ENCODE measurements at places on chromosomes 13 and 19. TPM values are rescaled to one million over a fixed set of nuclear protein-coding genes. Genes with fewer than 3 reads are reported as not detected.

Gene CEACAM8
- total RNA-seq, result not detected

Gene ZNF565
- 2.4 TPM for total RNA-seq

Gene CYP2F1
- total RNA-seq, result not detected

Gene HDGFL2
- total RNA-seq, result 113 TPM

DNA sequence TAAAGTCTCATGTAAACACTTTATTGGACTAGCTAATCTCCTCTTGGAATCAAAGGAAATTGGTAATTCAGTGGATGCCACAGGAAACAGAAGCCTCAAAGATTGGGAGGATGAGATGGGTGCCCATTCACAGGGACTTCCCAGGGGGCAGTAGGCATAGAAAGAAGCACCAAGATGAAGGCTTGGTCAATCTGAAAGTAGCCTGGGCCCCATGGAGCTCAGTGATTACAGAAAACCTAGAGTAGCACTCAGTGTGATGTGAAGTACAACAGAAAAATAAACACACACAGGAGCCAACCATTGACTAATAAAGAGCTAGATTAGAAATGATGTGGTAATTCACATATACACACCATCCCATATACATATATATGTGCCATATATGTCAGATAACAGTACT, 560.6 kb downstream of the TBC1D4 start:
- no peaks in the 10 kb centered on the region for H3K36me3 ChIP-seq
- DNase-seq, result no peak
- H3K27me3 ChIP-seq, result no peaks in the 10 kb centered on the region
- no peak overlapping the region for H3K4me3 ChIP-seq

DNA sequence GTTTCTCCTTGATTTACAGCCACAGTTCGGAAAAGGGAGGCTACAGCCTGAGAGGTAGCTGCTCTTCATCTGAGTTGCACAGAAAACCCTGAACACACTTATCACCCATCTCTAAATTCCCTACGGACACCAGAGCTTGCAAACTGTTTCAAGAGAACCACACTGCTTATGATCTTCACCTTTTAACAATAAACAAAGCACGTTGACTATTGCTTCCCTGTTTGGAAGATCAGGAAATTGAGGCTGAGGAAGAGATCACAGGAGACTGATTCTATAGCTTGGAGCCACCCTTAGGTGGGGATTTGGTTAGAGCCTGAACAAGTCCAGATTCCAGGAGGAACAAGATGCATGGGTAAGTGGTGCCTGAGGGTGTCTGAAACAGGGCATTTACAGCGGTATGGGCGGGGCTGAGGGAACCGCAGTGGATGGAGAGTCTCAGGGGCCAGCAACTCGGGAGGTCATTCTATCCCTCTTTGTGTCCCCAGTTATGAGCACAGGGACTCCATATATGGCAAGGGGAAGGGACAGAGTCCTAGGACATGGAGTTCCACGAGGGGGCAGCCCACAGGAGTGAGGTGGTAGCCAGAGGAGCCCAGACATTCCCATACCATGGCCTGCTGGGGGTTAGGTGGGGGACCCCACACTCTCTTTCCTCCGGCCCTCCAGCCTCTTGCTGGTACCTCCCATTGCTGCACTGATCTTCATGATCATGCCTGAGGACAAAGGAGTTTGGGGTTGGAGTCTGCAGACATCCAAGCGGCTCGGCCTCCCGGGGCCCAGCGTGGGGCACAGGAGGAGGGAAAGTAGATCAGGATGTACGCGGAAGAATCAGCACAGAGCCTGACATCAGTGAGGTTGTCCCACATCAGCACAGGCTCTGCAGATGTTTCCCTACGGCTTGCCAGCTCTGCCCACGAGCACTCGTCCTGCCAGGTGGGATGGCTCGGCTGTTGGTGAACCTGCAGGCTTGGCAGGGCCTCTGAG, 162.3 kb upstream of the ZNF536 start:
- no peaks in the 10 kb centered on the region for H3K27me3 ChIP-seq
- no peaks in the 10 kb centered on the region for H3K4me1 ChIP-seq
- H3K4me3 ChIP-seq, result no peak overlapping the region
- no peak overlapping the region for H3K27ac ChIP-seq
- H3K36me3 ChIP-seq, result no peaks in the 10 kb centered on the region

DNA sequence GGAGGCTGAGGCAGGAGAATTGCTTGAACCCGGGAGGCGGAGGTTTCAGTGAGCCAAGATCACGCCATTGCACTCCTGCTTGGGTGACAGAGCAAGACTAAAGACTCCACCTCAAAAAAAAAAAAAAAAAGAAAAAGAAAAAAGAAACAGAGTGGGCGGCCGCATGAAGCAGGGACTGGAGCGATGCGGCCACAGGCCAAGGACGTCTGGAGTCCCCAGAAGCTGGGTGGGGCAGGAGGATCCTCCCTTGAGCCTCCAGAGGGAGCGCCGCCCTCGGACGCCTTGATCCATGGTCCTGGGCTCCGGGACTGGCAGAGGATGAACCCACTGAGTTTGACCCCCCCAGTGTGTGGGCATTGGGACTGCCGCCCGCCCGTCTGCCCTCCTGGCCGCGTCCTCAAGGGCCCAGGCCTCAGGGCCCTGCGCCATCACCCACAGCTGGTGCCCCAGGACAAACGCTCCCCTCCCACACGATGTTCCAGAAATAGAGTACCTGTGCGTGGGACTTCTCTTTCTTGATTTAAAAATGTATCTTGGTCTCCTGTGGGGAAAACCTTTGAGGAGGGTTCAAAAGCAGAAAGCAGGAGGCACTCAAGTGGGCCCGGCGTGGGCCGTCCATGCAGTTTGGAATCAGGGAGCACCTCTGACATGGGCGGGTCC, 15.5 kb downstream of the BTBD2 start:
- H3K4me1 ChIP-seq, result no peaks in the 10 kb centered on the region
- DNase-seq, result no peak
- no peak overlapping the region for H3K27ac ChIP-seq

GRCh38 chr13:97108530-97108900, 113.6 kb upstream of the MBNL2 start:
- DNase-seq, result no peak
- H3K27me3 ChIP-seq, result 0 out of 2 replicates have a peak, but pooled peaks cover 7% of the 10 kb centered on the region
- peaks cover 7% of the 10 kb centered on the region for H3K4me1 ChIP-seq
- H3K27ac ChIP-seq, result no peak overlapping the region

GRCh38 chr13:32261567-32261966, 53.6 kb downstream of the ZAR1L start:
- no peak for DNase-seq
- no peaks in the 10 kb centered on the region for H3K27me3 ChIP-seq
- H3K4me3 ChIP-seq, result no peak overlapping the region
- H3K4me1 ChIP-seq, result no peaks in the 10 kb centered on the region
- H3K36me3 ChIP-seq, result no peaks in the 10 kb centered on the region
- H3K27ac ChIP-seq, result no peak overlapping the region

GRCh38 chr13:98749501-98749900, 3.0 kb downstream of the SLC15A1 start:
- no peak for DNase-seq
- no peaks in the 10 kb centered on the region for H3K36me3 ChIP-seq
- no peak overlapping the region for H3K4me3 ChIP-seq
